ENCODE measurements at places on chromosomes 6 and 20.

DNA sequence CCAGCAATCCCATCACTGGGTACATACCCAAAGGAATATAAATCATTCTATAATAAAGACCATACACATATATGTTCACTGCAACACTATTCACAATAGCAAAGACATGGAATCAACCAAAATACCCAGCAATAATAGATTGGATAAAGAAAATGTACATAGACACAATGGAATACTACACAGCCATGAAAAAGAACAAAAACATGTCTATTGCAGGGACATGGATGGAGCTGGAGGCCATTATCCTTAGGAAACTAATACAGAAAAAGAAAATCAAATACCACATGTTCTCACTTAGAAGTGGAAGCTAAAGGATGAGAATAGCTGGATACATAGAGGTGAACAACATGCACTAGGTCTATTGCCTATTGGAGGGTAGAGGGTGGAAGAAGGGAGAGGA is 674.6 kb downstream of the PHF3 start:
- no peak for DNase-seq

GRCh38 chr6:117538615-117539014 is 56.1 kb downstream of the DCBLD1 start:
- no peak for DNase-seq

DNA sequence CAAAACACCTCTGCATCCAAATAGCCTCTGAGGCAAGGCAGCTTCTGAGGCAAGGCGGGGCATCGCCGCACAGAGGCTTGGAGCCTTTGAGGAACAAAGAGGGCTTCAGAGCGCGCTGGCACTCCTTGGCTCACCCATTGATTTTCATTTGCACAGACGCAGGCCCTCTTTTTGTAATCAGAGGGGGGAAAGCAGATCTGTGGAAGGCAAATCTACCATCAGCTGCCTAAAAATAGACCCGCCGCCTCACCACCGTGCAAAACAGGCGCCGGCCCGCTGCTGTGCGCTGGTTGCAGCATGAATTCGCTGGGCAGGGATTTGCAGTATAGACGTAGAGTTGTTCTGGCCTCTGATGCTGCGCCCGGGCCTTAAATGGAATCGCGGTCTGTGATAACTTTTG is 69.9 kb upstream of the STMND1 start:
- no peak for DNase-seq

- no peak for DNase-seq
Measured at GRCh38 chr6:106444777-106445507, 84.4 kb downstream of the CRYBG1 start.

GRCh38 chr20:1975291-1975690 is 18.6 kb downstream of the PDYN start:
- no peak for DNase-seq

- DNase-seq: no peak
Measured at GRCh38 chr6:97392735-97393134, 109.7 kb upstream of the MMS22L start.

GRCh38 chr20:63635431-63636141 is 8.7 kb upstream of the GMEB2 start:
- DNase-seq: peak; percentile 56

DNA sequence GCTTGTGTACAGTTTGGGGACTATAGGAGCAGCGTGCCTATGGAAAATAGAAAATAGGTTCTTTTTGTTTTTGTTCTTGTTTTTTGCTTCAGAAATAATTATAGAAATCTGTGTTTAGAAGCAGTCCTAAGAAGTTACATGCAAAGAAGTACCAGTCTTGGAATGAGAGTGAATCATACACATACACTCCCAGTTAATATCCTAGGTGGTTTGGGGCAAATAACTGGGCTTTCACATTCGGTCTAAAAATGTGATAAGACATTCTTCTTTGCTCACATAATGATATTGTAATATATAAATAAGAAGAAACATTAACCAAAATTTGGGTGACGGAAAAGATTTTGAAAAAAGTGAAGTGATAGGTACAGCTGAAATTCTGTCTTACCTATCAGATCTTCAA is 61.0 kb downstream of the ENPP1 start:
- no peak for DNase-seq

DNA sequence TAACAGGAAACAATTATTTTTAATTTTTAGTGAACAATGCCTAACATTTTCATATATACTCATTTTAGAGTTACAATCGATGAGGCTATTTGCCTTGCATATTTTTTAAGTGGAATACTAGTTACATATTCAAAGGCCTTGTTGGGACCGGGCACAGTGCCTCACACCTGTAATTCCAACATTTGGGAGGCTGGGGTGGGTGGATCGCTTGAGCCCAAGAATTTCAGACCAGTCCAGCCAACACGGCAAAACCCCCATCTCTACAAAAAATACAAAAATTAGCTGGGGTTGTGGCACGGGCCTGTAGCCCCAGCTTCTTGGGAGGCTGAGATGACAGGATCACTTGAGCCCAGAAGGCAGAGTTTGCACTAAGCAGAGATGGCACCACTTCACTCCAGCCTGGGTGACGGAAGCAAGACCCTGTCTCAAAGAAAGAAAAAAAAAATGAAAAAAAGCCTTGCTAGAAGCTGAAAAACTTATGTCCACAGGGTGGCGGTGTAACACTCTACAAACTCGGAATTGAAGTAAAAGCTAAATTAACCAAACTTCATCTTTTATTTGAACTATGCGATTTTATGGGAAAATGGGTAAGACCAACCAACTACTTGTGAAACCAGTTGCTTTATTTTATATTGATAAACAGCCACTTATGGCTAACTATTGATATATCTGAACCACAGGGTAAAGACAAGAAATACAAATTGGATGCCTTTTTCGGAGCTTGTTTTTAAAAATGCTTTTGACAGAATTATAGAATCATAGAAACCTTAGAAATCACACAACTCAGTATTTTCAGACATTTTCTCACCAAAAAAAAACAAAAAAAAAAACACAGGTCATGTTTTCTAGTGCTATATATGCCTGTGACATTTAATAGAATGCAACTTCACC is 24.1 kb upstream of the ROS1 start:
- peak; percentile 21 for DNase-seq

DNA sequence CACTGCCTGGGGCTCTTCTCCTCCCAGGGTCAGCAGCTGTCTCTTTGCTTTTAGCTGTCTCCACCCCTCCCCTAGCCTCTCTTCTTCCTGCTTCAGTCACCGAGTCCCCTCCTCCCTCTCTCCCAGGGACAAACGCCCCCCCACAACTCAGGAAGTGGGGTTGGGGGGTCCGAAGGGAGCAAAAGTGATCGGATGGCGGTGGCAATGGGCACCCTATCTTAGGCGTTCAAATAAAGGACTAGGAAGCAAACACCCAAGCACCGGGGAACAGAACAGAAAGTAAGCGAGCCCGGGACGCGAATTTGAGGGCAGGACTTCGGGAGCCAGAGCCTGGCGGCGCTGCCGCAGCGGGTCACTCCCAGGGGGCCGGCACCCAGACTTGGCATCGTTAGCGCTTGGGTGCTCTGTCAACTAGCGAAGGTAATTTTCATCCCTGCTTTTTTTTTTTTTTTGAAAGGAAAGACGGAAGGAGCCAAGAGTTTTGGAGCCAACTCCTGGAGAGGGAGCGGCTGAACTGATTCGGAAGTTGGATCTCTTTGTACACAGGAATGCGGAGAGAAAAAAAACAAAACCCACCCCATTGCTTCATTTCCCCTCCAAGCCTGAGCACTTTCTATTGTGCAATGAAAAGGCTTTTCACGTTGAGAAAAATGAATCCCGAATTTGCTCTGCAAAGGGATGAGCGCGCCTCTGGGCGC is 815 bp upstream of the ITPR3 start:
- DNase-seq: no peak

- no peak for DNase-seq
Measured at GRCh38 chr20:57108742-57109570, 157.5 kb downstream of the BMP7 start.

GRCh38 chr20:33267701-33268100 is 15.3 kb upstream of the BPIFB1 start:
- DNase-seq: no peak

DNA sequence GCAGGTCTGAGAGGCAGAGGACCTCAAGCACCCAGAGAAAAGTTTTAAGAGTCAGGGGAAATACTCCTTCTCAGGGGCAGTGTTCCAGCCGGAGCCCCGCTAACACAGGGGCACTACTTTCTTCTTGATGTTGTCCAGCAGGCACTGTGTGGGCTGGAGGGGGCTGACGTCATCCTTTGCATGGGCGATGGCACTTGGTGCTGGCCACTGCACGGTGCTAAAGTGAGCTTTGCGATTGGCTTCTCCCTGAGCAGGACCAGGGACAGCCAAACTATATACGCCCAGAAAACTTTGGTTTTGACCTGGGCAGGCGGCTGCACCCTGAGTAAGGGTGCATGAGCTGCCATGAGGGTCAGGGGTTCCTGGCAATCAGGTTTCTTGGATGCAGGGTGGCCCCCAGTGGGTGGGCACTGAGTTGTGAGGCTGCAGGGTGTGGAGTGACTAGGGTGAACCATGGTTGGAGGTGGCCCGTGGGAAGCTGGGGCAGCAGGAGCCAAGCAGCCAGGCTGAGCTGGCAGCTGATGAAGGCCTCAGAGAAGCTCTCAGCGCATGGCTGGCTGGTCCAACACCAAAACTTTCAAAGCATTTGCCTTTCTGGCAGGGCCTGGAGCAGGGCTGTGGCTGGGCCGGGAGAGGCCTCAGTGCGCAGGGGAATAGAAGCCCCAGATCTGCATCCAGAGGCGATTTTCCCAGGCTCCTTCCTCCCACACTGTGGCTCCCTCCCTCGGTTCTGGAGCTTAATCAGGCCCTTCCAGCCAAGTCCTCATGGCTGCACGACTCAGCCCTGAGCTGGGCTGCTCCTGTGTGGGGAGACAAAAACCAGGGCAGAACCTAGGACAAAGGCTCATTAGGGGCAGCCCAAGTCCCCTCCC is 18.3 kb downstream of the MRPS18A start:
- no peak for DNase-seq

- no peak for DNase-seq
Measured at GRCh38 chr6:37279366-37280134, 21.6 kb upstream of the TMEM217 start.
